ENCODE measurements at places on chromosomes 7 and 10.
A peak's percentile ranks its signal among the peaks of the same experiment; 100 is the strongest.

DNA sequence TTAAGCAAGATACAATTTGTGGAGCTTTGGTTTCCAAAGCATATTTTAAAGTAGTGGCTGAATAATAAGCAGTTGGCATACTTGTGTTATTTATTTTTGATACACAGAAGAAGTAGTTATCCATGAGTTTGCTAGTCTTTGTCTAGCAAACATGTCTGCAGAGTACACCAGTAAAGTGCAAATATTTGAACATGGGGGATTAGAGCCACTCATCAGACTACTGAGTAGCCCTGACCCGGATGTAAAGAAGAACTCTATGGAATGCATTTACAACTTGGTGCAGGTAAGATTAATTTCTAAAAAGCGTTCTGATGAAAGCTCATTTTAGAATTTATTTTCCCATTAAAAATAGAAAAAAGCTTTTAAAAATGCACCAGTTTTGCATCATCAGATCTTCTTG, 31.4 kb downstream of the ARMC3 start:
- DNase-seq, result no peak

- DNase-seq, result no peak
Measured at GRCh38 chr7:6074612-6075380, 43.6 kb downstream of the ANKRD61 start.

DNA sequence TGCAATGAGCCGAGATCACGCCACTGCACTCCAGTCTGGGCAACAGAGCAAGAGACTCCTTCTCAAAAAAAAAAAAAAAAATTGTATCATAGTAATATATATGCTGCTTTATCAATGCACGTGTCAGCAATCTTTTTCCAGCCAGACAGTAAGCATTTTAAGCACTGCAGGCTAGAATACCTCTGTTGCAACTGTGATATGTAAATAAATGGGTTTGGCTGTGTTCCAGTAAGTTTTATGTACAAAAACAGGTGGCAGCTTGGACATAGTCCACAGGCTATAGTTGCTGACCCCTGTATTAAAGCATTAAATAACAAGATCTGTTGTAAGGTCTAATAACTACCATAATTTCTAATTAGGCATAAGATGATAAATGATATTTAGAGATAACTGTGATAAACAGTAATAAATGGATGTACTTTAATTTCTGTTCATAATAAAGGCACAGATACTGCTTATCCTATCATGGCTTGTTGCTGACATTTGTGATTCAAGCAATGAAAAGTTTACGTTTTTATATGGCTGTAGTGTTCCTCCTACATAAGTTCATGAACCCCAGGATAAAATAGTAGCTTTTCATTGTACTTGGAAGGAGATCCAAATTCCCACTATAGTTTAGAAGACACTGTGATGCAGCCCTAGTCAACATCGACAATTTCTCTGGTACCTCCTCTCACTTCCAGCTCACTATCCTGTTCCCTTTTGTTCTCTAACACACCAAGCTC, 161.4 kb downstream of the ELMO1 start:
- DNase-seq, result no peak

DNA sequence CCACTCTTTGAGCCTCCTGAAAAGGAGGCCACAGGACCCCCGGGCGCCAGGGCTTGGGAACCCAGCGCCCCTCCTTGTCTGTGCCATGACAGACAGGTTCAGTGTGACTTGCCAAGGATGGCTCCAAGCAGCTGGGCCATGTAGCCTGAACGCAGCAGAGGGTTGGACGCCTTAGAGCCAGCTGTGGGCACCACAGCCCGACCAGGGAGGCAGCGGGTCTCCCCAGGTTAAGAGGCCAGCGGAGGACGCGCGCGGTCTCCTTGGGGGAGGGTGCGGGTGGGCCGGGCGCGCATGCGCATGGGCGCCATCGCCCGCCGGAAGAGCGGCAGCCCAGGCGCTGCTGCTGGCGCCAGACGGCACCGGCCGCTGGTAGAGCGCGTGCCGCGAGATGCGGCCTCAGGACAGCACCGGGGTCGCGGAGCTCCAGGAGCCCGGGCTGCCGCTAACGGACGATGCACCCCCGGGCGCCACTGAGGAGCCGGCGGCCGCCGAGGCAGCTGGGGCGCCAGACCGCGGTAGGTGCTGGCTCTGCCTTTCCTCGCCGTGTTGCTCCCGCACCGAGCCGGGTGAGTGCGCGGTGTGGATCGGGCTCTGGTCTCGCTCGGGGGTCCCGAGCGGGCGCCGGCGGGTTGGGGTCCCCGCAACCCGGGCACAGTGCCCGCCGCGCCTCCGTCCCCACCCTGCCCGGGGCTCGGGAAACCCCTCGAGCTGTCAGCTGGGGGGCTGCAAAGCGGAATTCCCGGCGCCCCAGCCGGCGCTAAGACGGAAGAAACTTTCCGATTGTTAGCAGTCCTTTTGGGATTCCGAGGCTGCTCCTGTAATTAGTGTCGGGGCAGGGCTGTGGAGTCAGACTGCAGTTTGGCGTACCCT, at the start of gene SLC35G1:
Gene SLC35G1, plus strand, starts transcription at position 333 of the 870 bp plus-strand sequence. Its CDS starts 56 bp downstream, at position 389.
- DNase-seq, result peak; percentile 59

GRCh38 chr7:124183649-124184048, 150.8 kb upstream of the TMEM229A start:
- DNase-seq, result no peak

DNA sequence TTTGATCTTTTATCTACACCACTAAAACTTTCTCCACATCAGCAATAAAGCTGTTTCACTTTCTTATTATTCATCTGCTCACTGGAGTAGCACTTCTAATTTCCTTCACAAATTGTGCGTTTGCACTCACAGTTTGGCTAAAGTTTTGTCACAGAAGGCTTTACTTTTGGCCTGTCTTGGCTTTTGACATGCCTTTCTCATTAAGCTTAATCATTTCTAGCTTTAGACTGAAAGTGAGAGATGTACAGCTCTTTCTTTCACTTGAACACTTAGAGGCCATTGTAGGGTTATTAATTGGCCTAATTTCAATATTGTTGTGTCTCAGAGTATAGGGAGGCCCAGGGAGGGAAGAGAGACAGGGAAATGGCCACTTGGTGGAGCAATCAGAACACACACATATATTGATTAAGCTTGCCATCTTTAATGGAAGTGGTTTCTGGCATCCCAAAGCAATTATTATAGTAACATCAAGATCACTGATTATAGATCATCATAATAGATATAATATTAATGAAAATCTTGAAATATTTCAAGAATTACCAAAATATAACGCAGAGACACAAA, 512.5 kb downstream of the ETV1 start:
- DNase-seq, result no peak

DNA sequence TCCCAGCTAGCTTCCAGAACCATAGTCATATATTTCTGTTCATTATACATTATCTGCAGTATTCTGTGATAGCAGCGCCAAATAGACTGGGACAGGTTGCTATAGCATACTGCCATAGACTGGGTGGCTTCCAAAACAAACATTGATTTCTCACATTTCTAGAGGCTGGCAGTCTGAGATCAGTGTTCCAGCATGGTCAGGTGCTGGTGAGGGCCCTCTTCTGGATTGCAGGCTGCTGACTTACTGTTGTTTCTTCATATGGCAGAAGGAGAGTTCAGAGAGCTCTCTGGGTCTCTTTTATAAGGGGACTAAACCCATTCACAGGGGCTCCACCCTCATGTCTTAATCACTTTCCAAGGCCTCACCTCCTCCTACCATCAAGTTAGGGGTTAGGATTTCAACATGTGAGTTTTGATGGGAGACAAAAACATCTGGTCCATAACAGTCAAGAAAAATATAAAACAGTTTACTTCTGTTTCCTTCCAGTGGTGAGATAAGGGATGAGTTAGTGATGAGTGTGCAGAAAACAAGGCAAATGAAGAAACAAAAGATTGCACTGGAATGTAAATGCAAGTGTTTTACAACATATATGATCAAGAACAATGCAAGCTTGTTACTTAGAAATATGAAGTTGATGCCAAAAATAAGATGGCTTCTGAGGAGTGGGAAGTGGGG, 399.0 kb upstream of the C7orf33 start:
- DNase-seq, result no peak

GRCh38 chr7:142690554-142691182, 58.6 kb upstream of the PRSS1 start:
- DNase-seq, result no peak

DNA sequence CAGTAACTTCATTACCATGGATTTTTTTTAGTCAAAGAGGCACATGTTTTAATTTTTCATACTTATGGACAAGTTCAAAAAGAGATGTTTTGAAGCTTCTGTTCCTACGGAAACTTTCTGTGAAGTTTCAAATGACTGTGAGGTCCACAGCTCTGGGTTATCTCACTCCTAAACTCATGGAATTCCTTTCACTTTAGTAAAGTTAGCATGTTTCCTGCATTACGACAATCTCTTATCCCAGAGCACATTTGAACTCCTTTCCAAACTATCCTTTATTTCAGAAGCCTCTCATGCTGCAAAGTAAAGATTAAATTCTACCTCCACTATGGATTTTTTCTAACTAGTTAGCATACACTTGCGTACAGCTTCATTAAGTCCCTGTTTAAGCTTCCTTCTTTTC, 15.3 kb upstream of the ADD3 start:
- DNase-seq, result no peak

GRCh38 chr10:113982296-113982695, 61.4 kb upstream of the ADRB1 start:
- no peak for DNase-seq

DNA sequence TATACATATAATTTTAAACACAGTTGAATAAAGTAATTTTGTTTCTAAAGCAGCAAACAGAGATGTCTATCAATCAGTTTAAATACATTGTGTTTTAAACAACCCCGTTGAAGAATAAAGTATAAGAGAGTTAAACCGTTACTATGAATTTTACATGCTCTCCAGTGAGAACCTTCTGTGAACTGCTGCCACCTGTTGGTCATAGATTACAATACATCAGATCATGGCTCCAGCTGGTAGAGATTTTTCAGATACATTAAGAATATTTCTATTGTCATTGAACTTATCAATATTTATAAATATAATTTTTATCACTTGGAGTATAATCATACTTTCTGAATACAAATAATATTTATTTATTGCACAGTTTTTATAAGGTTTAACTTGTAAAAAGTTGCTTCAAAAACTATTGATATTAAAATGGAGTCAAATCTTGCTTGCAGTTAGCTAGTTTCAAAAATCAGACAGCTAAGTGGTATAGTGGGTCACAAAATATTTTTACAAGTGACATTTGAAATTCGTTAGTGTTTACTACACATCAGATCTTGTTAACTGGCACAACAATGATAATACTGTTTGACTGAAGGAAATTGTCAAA, 561.2 kb upstream of the PHF14 start:
- no peak for DNase-seq

- no peak for DNase-seq
Measured at GRCh38 chr7:79531905-79532664, 78.6 kb upstream of the MAGI2 start.

DNA sequence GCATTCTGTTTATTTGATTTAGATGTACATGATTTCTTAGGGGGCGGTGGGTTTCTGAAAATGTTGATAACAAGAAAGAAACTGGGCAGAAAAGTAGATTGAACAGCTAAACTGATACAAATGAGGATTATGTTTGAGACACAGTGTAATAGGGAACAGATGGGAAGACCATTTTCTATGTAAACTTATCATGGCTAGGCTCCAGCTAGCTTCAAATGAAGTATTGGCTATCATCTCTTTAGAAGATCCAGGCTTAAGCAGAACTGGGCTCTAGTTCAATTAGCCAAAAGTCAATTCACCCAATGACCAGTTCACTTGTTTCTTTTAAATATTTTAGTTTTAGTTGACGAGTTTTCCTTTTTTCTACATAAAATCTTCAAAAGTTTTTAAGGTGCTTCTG, 639.5 kb downstream of the ANKRD7 start:
- no peak for DNase-seq

GRCh38 chr10:5159126-5159525, 25.8 kb downstream of the AKR1C8 start:
- DNase-seq, result no peak

DNA sequence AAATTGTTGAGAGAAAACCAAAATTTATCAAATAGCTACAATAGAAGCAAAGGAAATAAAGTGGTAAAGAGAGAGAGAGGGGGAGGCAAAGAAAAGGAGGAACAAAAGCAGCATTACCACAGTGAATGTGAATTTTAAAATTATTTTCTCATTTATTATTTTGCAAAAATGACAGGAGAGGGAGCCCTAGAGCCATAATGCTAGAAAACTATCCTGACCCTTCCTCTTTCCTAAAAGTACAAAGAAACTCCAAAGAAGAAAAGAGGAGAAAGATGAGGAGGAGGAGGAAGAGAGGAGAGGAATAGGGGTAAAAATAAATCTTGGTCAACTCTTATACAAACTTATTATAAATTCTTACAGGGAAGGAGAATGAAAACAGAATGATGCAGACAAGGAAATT, 921.5 kb downstream of the NRG3 start:
- DNase-seq, result no peak

GRCh38 chr7:143385891-143386781, 5.0 kb downstream of the ZYX start:
- no peak for DNase-seq

DNA sequence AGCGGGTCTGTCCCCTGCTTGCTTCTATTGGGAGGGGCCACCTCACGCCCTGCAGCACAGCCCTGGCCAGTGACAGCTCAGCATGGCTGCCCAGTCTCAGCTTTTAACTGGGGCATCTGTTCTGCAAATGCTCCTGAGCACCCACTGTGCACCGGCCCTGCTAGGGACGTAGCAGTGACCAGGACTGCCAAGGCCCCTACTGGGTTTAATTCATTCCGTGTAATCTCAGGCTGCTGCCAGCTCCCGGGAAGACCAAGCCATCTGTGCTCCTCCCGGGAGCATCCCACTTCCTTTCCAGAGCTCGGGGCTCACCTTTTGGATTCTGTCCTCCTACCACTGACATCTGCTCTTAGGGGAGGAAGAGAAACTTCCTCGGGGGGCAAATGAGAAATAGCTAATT, 85.2 kb downstream of the ADARB2 start:
- DNase-seq, result no peak

GRCh38 chr10:62541811-62542210, 167.6 kb downstream of the ZNF365 start:
- no peak for DNase-seq

DNA sequence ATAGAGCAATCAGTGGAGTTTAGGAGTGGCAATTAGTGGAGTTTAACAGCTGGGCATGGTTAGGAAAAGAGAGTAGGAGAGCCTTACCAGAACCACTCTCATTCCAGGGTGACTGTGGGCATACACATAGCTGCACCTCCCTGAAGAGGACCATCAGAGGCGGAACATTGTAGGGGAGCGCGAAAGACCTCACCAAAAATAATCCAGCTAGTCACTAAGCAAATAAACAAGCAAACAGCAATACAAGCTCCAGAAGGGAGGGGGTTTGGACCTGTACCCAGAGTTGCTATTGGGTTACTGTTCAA, 4.1 kb upstream of the NACAD start:
- no peak for DNase-seq

- no peak for DNase-seq
Measured at GRCh38 chr10:124596962-124597845, 135.6 kb downstream of the LHPP start.

GRCh38 chr7:23454881-23455526, 15.3 kb downstream of the IGF2BP3 start:
- no peak for DNase-seq

- DNase-seq, result no peak
Measured at GRCh38 chr7:44222074-44222473, 21.3 kb downstream of the YKT6 start.
